LHCN-M2 (cell line): ENCODE measurements at places on chromosomes 13 and 19.

GRCh38 chr13:55464222-55464621 is 1676.5 kb upstream of the PRR20A start:
- no peak for DNase-seq

DNA sequence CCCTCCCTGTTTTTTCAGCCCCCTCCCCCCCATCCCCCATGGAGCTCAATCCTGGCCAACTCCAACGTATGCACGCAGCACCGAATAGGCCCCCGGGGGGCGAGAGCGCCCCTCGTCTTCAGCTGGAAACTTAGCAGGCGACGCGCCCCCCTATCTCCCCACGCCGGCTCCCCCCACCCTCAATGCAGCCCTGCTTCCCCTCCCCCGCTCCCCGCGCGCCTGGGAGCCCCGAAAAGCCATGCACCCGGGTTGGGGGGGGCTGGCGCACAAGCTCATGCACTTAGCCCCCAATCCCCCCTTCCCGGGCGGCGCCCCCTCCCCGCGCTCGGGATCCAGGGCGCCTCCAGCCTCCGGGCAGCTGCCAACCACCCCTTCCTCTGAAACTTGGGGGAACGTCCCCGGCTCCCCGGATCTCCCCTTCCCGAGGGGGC is 508 bp downstream of the ZBTB7A start:
- no peak for DNase-seq

DNA sequence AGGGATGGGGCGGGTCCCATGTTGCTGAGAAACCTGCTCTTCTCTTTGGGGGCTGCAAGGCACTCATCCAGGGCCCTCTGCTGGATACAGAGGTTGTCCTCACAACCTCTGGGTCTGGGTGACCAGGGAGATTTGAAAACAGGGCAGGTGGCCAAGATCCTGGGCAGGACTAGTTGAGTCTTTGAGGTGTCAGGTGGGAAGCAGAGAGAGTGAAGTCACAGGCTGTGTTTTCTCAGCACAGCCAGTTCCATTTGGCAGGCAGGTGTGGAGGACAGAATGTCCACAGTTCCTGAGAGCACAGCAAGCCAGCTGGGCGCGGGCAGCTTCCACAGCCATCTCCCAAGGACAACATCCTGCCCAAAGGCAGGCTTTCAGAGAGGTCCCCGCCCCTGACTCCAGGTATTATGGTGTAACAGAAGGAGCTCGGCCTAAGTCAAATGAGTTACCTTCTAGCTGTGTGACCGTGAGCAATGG is 118.8 kb downstream of the NUFIP1 start:
- DNase-seq, result no peak

GRCh38 chr19:40281381-40282208 is 3.5 kb downstream of the AKT2 start:
- DNase-seq, result no peak

DNA sequence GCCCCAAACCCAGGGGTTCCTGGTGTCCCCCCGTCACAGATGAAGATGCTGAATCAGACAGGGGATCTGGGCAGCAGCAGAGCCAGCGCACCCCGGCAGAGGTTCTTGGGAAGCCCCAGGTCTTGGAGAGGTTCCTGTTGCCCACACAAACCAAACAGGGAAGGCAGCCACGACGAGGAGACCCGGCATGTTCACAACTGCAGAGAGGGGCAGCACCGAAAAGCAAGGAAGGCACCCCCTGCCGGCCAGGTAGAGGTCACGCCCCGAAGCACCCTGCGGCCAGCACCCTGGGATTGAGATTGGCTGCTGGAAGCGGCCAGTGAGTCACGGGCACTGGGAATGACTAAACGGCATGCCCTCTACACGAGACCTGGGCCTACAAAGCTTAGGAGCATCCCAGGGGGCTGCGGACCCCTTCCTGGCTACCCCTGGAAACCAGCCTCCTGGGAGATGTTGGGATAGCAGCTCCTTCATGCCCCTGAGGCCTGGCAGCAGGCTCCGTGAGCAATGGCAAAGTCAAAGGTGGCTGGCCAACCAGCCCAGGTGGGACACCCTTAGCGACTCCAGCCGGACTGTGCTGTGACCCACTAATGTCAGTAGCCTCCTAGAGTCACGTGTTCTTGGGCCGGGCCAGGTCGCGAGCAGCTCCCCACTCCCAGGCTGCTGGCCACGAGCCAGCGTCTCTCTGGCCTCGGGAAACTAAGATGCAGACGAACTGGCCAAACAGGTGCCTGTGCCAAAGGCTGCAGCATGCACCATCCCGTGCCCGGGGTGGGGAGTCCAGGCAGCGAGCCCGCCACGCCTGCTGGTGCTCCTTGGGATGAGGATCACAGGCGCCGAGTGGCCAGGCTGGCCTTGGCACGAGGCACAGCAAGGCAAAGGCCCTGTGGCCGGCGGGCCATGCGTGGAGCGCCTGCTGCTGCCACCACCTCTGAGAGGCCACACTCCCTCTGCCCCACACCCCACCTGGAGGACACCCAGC is 43.2 kb downstream of the MLLT1 start:
- no peak for DNase-seq

GRCh38 chr13:30974350-30974749 is 41.9 kb downstream of the TEX26 start:
- no peak for DNase-seq

GRCh38 chr19:16106121-16106520 is 5.6 kb upstream of the RAB8A start:
- DNase-seq, result peak; percentile 59

GRCh38 chr19:18861235-18861634 is 29.5 kb downstream of the UPF1 start:
- DNase-seq, result no peak

DNA sequence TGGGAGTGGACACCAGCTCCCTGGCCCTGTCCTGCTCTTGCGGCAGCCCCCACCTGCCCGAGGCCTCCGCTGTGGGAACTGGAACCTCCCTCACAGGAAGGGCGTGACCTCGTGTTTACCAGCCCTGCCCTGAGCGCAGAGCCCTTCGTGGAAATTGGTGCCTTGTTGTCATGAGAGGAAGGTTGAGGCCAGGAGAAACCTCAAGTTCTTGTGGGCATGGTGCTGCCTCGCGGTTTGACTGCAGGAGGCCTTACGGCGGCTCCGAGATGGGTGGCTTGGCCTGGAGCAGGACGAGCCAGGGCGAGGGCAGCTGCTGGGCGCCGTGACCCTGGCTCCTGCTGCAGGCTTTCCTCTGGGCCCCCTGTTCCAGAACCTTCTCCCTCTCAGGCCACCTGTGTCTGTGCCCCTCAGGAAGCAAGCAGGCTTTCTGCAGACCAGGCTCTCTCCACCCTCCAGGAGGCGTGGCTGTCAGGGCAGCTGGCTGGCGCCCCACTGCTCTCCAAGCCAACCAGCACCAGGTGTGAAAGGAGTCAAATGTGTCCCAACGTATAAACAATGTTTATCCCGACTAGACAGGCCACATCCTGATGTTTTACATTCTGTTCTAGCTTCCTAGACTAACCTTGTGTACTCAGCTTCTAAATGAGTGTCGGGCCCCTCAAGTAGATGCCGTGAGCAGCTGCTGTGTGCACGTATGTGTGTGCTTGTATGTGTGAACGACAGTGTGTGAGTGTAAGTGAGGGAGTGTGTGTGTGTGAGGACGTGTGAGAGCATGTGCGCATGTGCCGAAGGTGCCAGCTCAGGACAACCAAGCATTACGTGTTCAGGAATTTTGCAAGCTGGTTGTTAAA is 10.4 kb upstream of the RASA3 start:
- DNase-seq, result no peak

GRCh38 chr19:14149509-14149994 is 13.2 kb upstream of the ASF1B start:
- DNase-seq, result no peak

DNA sequence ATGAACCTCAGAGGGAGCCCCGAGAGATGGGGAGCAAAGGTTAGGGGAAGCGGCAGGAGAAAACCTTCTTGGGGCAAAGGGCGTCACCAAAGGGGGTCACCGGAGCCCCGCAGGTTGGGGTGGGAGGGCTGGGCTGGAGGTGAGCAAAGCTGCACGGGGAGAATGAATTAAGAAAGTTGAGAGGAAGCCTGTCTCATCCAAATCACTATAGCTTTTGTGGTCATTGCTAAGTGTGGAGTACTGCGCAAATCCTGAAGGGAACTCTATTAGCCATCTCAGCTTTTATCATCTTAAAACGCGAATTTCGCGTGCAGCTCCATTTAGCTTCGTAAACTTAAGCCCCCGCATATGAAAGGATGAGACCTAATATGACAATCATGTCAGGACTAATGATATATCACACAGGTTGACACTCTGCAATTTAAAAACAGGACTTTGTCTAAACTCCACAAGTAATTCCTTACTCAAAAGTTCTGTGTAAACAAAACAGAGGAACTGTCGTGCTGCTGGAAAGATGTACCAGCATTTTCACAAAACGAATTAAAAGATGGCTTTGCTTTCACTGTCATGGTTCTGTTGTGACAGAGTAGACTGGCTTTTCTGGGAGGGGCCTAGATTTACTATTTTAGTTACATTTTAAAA is 631 bp downstream of the LACC1 start:
- DNase-seq, result no peak

DNA sequence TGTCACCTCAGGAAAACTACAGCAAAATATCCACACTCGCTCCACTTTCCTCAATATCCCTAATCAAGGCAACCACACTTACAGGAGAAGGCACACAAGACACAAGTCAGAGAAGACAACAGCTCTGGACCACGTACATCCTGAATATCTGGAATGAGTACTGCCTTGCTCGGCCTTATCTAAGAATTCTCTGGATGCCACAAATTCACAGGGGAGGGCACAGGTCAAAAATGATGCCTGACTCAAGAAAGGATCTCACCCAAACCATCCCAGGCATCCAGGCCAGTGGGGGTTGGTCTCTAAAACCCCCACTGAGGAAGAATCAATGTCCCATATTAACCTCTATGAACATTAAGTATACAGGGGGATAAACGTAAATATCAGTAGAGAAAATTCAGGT is 29.9 kb downstream of the ATP7B start:
- no peak for DNase-seq

GRCh38 chr19:42363614-42364346 is 26.3 kb downstream of the CNFN start:
- no peak for DNase-seq
